ENCODE measurements at places on chromosomes 5 and 9. TPM values are rescaled to one million over a fixed set of nuclear protein-coding genes. Genes with fewer than 3 reads are reported as not detected.

The N4BP3 gene
- total RNA-seq, result 4.2 TPM

The CFAP90 gene
- 0.21 TPM for total RNA-seq

The NEUROG1 gene
- total RNA-seq, result not detected

The GMCL2 gene
- 0.16 TPM for total RNA-seq

The SPATA6L gene
- 5.4 TPM for total RNA-seq

The BTNL9 gene
- total RNA-seq, result 7.0 TPM

The SH2D3C gene
- total RNA-seq, result 11.6 TPM

The ANKRD31 gene
- 0.69 TPM for total RNA-seq

The TTLL11 gene
- 12.8 TPM for total RNA-seq

The LCN9 gene
- total RNA-seq, result not detected

The ADGRD2 gene
- total RNA-seq, result not detected

The C5orf52 gene
- total RNA-seq, result not detected

The CARD6 gene
- 6.0 TPM for total RNA-seq

The LCN10 gene
- total RNA-seq, result not detected

DNA sequence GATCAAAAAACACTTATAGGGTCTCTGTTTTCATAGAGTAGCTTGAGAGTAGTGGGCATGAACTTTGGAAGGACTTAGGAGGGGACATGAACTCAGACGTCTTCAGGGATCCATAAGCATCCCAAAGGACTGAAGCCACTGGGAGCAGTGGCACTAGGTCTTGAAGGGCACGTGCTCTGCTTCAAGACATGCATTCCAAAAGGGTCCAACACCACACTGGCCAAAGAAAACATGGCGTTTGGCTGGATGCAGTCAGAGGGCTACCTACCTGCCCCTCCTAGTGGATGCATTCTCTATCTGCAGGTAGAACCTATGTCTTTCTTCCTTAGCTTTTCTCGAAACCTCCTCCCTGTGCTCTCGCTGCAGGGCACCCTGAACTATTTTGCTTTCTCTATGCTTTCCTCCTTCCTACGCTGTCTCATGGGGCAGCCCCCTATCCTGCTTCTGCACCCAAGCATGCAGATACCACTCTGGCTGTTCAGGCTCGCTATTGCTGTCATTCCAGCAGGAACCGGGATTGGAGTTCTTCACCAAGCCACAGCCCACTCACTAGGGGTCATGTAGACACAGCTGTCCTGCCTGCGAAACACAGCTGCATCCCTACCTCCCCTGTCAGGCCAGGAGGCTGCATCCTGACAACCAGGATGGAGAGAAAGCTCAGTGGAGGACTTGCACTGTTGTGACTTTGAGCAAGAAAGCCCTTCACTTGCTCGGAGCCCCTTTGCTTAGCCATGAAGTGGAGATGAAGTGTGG lies 11.9 kb downstream of the FAM240B start:
- no peak for DNase-seq

DNA sequence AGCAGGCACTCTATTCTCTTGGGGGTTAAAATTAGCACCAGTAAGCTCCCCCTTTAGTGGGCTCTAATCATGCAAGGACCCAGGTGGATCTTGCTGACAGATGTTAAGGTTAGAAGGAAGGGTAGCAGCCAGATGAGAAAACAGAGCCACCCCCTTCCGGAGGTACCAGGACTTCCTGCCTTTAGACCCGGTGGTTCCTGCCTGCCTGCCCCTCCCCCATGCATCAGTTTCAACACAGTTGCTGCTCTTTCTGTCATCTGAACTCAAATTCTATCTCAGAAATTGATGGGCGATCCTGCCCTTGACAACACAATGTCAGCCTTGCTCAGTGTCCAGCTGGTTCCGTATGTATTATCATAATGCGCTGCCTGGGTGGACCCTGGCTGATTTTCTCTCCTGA lies 287.3 kb downstream of the EBF1 start:
- DNase-seq, result no peak

DNA sequence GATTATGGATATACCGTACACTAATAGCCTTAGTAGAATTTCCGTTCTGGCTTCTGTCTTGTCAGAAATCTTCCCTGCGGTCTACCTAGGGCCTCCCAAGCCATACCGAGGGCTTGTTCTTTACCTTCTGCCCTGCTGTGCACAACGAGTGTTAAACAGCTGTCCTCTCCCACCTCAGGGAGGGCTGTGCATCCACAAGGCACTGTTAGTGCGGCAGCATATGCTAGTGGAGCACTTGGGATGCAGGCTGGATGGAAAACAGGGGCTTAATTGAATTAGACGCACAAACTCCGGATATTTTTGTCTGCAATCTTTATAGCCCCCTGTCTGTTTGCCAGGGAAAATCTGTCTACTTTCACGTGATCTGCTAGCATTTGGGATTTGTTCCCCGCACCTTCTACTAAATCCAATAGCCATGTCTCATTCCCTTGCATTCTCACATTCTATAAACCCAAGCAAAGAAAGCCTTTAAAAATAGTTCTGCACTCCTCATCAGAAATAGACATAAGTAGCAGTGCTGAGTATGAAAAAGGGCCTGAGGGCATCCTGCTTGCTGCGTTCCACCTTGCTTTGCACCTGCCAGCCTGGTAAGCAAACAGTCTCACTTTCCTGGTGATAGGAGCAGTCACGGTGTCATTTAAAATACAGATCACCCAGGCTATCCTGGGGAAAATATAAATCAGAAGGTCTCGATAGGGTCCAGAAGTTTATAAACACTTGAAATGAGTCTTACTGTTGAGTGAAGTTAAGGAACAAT lies 382.6 kb downstream of the RASEF start:
- DNase-seq, result no peak

DNA sequence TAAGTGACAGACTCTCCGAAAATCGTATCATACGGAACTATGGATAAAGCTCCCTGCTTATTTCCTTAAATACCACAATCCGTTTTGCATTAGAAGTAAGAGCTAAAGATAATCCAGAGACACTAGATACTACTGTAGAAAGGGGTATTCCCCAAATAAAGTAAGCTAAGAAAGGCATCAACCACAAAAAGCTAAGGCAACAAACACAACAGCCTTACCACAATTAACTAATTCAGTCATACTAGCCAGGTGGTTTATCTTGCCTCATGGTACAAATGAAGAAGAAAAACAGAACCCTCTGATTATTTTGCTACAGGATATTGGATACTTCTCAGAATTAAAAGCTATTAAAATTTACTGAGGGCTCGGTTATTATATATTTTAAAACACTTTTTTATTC lies 14.1 kb downstream of the ERP44 start:
- DNase-seq, result no peak

DNA sequence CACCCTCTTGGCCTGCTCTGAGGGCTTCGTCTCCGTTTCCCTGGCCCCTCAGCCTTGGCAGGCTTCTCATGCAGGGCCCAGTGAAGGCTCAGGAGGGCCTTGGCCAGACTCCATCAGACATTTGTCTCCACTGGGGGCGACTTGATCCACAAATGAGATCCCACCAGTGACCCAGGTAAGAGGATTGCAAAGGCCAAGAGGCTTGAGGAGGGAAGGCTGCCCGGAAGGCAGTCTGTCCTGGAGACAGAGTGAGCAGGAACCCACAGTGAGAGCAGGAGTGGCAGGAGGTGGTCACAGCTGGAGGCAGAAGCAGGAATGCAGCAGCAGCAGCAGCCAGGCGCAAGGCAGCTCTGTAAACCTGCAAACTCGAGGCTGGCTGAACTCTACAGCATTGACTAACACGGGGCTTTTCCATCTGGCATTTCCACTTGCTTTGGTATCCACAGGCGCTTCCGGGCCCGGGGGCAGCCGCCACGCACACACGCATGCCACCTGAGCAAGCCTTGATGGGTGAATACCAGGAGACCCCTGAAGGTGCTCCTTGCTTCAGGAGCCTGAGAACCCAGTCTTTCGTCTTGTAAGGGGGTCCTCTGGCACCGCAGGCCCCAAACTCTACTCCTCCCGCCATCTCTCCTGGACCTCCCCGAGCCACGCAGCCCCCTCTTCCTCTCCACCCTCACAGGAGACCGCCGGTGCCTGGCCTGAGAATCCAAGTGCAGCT lies 14.7 kb downstream of the MGAT1 start:
- DNase-seq, result no peak

- DNase-seq, result no peak
Observed at GRCh38 chr9:29640507-29640906, 2067.2 kb upstream of the C9orf72 start.

- DNase-seq, result no peak
Observed at GRCh38 chr5:3740546-3741373, 145.1 kb downstream of the IRX1 start.

DNA sequence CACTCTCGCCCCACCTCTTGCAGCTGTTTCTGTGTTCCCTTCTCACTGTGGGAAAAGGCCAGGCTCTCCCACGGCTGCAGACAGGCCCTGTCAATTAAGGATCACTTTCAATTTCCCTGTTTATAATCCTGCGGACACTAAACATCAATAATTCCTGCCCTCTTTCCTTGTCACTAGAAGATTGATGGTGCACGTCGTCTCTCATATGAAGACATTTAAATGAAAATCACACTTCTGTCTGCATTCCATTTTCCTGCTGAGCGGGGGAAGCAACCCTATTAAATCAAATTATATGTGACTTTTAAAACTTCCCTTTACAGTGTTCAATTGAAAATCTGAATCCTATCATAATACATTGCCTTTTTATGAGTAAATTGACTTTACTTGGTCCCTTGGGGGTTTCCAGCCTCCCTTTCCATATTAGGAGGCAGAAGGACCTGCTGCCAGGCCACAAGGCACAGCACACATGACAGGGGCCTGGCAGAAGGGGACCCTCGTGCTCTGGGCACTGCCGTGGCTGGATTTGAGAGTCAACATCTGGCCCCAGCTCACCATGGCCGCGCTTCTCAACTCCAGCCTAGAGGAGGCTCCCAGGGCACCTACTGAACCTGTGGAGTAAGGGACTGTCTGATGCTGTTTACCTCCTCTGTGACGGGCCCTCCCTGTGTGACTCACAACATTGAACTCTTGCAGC lies 311.0 kb upstream of the IRX4 start:
- DNase-seq, result no peak

DNA sequence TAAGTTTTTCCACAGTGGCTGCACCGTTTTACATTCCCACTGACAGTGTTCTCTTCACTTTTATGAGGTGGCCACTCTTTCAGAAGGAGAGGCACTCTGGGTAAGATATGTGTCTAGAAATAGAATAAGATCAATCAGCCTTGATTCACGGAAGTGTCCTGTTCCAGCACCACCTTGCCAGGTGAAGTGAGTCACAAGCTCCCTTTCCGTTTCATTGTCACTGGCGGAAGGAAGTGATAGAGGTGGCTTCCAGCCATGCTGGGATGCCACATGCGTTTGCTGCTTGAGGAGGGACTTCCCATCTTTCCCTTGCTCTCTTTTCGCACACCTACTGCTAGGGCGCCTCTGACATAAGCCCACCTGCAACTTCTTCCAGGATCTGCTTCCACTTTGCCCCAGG lies 217.1 kb downstream of the PIK3R1 start:
- no peak for DNase-seq

DNA sequence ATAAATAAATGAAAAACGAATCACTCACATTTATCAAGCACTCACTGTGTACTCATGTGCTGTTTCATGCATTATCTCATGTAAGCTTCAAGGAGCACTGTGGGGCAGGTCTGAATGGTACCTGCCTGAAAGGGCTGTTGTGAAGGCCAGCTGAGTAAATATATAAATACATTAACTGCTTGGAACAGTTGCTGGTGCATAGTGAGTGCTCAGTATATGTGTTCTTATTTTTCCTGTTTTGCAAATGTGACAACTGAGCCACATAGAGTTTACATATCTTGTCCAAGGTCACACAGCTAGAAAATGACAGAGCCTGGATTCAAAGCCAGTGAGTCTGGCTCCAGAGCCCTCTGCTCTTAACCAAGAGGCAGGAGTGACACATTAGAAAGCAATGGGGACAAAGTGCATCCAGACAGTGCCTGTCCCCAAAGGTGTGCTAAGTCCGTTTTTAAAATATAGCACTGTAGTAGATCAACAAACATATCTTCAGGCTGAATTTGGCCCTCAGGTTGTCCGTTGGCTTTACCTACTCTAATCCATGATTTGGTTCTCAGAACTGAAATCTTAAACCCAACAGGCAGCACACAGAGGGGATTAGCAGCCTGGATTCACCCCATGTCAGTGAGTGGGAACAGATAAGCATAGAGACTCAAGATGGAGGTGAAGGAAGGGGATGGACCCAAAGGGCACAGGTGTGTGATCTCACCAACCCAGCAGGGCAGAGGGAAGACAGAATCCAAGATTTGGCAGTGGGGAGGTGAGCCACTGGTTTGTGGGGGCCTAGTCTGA lies 70.8 kb downstream of the WWC1 start:
- DNase-seq, result no peak

DNA sequence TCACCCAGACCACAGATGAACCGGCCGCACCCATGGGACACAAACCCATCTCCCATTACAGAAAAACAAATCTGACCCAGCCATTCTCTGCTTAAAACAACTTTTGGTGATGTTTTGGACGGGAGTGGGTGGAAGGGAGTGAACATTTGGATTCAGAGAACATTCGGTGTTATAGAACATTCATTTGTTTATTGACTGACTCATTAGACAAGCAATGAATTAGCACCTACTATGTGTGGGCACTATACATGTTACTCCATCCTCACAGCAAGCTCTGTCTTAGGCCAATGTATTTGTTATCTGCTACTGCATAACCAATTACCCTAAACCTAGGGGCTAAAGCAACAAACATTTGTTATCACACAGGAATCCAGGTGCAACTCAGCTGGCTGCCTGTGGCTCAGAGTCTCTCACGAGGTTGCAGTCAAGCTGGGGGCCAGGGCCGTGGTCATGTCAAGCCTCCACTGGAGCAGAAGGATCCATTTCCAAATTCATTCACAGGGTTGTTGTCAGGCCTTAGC lies 5.1 kb upstream of the ERGIC1 start:
- DNase-seq, result no peak

- no peak for DNase-seq
Observed at GRCh38 chr5:146440870-146441495, 6.2 kb upstream of the TCERG1 start.

GRCh38 chr5:171418316-171418981 lies 998 bp upstream of the FGF18 start:
- peak; percentile 53 for DNase-seq

GRCh38 chr9:72292256-72292682 lies 72.7 kb downstream of the ZFAND5 start:
- no peak for DNase-seq

DNA sequence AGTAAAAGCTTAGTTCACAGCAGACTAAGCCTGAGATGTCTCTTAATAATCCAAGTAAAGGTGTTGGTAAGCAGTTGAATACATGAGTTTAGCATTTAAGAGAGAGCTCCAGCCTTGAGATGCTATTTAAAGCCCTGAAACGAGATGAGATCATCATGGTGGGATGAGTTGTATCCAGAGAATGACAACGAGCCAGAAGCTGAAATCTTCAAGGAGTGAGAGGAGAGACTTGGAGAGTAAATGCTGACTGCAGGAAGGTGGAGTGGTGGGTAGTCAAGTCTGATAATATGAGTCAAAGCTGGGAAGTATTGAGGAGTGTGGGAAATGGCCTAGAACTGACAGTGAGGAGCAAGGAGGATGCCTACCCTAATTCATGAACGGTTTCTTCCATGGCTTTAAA lies 53.7 kb downstream of the PLAC8L1 start:
- DNase-seq, result no peak

DNA sequence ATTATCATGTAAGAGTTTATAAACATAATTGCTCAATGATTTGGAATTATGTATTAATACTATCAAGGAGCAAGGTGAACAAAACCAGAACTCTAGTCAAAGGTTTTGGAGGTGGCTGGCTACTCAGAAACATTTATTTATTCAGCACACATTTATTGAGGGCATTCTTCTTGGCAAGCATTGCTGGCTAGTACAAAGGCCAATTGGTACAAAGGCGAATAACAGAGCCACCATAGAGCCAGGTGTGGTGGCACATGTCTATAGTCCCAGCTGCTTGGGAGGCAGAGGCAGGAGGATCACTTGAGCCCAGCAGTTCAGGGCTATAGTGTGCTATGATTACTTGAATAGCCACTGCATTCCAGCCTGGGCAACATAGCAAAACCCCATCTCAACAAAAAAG lies 242.1 kb downstream of the CWC27 start:
- no peak for DNase-seq
